Spinal cord (tissue), 10 donors: ENCODE measurements at places on chromosomes 2 and 18.

DNA sequence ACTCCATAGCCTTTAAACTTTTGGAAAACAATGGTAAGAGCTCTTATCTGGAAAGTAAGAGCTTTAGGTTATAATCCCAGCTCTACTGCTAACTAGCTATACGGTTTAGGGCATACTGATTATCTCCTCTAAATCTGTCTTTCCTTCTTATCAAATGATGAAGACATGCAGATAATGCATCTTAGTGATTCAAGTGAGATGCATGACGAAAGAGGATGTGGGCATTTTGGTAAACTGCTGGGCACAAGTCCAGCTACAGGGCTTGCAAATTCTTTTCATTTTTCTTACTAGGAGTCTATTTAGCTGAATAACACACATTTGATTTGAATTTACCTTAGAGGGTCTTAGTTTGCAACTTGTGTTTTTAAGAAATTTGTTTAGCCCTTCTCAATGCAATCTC is 1604.8 kb upstream of the ZEB2 start:
- no peak for DNase-seq

- no peak for DNase-seq
Observed at GRCh38 chr18:44781886-44782285, 101.2 kb downstream of the SETBP1 start.

DNA sequence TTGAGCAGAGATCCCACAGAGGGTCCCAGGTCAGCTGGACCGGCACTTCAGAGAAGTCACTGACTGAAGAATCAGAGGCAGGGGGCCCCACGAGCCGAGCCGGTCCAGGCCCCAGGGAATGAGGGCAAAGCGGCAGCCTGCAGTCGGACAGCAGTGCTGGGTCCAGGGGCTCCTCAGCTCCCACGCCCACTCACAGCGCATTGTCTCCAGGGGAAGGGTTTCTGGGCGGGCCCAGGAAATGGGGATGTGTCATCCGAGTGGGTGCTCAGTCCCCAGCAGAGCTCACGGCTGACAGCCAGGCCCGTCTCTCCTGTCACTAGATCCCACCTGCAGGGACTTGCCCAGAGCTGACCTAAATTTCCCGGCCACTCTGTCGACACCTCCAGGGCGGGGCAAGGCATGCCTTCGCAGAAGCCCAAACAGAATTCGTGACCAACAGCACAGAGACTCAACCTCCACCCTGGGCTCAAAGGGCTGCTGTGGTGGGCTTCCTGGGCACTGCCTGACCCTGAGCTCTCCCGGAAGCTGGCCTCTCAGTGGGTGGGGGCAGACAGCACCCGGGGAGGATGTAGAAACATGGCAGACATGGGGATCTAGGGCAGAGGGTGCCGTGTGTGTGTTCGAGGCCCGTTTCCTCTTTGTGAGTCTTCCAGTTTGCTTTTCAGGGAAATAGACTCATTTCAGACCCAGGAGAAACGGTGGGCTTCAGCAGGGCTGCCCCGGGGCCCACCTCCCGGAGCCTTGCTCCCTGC is 42.1 kb upstream of the TAF1B start:
- DNase-seq, result no peak

GRCh38 chr2:157758586-157758985 is 117.5 kb downstream of the ACVR1 start:
- no peak for DNase-seq

DNA sequence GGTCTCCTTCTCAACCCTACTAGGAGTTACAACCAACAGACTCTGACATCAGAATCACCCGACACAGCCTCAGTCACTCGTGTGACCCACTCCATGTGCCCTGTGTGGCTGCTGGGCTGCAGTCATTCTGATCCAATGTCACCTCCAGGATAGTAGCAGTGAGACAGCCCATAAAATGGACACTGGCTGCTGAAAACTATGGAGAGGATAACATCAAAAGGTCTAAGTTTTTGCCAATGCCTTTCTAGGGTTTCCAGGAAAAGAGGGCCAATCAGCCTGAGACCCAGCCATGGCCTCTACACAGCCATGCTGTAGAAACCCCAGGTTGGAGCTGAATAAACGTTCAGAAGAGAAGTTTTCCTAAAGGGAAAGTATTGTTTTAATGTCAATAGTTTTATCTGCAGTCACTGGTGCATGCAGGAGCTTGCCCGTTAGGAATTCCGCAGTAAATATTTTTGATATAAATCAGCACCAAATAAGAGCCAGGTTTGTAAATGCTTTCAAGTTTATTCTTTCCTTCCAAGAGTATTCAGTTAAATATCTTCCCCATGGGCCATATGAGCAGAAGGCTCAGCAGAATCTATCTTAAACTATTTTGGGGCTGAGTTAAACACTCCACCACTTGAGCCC is 92.2 kb upstream of the PID1 start:
- DNase-seq, result no peak

- DNase-seq, result no peak
Observed at GRCh38 chr2:184596819-184597411, 1.4 kb upstream of the ZNF804A start.

- no peak for DNase-seq
Observed at GRCh38 chr18:79940126-79940813, 11.2 kb downstream of the SLC66A2 start.

GRCh38 chr2:230864605-230865306 is at the start of gene ITM2C:
TSS of gene ITM2C (plus strand) at chr2:230864942. CDS start at chr2:230865026, 84 bp downstream.
- DNase-seq, result peak; percentile 50

GRCh38 chr2:179455172-179455524 is 190.5 kb upstream of the SESTD1 start:
- DNase-seq, result no peak

DNA sequence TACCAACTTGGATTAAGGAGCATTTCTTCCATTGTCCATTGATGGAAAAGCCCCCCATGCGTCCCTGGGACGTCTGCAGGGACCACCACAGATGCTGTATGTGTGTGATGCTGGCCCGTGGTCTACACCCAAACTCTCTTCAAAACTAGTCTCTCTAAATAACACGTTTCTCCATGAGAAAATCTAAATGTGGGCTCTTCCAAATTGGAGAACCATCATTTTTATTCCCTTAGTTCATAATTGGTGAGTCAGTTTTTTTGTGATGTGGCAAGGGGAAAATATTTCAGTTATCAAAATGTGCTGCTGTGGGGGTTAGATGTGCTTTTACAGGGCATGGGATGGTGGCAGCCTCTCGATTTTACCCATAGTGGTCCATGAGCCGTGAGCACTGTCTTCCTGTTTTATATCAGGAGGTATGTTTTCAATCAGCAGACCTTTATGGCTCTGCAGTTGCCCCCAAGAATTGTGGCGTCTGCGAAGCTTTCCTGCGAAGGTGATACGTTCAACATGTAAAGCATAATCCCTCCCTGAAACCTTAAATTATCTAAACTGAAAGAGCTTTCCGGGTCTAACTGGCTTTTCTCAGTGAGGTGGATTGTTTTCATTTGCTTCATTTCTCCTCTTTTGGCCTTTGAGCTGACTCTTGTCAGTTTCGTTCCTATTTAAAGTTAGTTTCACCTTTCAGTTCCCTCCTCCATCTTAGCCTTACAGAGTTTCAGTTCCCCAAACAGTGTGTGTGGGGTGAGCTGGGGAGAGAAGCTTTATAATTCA is 78.4 kb downstream of the SETBP1 start:
- no peak for DNase-seq

DNA sequence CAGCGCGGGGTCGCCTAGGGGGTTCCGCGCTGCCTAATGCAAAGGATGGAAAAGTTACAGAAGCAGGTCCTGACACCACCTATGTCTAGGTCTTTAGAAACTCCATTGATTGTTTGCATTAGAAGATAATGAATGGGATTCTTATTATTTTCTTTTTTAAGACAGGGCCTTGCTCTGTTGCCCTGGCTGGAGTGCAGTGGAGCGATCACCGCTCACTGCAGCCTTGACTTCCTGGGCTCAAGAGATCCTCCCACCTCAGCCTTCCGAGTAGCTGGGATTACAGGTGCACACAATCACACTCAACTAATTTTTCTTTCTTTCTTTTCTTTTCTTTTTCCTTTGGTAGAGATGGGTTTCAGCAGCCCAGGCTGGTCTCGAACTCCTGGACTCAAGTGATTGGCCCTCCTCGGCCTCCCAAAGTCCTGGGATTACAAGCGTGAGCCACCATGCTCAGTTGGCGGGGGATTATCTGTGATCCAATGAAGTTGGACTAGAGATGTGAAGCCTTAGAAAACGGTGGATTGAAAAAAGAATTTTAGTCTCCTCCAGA is 761 bp upstream of the IDH1 start:
- no peak for DNase-seq

DNA sequence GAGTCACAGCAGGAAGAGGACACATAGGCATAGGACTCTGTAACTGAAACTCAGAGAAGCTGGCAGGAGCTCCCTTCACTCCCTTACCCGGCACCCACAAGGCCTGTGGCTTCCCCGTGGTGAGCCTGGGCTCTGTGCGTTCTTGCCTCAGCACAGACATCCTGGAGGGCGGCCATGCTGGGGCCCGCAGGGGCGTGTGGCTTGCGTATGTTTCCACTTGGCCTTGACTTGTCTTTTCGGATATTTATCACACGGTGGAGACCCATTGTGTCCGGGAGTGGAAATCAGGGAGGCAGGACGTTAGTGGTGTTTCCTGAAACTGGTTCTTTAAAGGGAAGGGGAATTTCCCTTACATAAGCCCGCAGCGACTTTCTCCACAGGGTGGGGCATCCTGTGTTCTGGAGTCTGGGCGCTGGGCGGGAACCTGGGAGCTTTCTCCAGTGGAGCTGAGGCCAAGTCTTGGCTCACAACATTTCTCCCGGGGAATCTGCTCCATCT is 49.9 kb upstream of the EML6 start:
- no peak for DNase-seq

- DNase-seq, result no peak
Observed at GRCh38 chr2:6755456-6755855, 110.3 kb downstream of the CMPK2 start.

DNA sequence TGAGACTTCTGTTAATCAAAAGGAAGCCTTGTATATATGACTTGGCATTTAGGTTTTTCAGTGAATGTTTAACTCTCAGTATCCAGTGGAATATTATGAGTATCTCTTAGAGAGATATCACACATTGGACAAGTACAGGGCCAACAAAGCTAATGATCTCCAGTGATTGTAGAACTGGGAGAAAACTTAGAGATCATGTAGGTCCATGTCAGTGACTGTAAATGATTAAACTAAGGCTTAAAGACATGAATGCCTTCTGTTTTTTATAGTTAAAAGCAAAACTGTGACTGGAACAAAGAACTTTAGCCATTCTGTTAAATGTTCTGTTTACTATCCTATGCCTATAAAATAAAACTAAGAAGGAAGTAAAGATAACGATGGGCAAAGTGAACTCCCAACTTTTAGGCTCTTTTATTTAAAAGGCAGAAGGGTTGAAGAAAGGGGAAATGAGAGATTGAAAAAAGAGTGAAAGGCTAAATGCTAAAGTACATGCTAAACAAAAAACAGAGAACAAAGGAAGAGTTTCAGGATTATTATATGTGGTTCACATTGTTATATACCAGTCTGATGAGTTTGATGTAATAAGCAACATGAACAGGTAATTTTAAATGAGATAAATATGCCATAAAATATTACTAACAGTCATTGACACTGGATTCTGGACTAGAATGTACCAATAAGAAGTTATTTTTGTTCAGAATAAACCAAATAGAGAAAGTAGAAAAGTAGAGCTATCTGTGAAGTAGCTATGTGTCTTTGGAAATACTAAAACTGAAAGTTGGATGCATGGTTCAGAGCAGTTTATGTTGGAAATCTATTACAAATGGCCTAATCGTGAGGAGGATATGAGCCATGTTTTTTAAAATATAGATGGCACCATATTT is 37.1 kb upstream of the TNFRSF11A start:
- no peak for DNase-seq

- no peak for DNase-seq
Observed at GRCh38 chr2:160353166-160353565, 140.4 kb downstream of the RBMS1 start.

GRCh38 chr2:54574860-54575247 is 118.7 kb downstream of the SPTBN1 start:
- no peak for DNase-seq

- DNase-seq, result no peak
Observed at GRCh38 chr2:23449831-23450331, 64.9 kb downstream of the KLHL29 start.

DNA sequence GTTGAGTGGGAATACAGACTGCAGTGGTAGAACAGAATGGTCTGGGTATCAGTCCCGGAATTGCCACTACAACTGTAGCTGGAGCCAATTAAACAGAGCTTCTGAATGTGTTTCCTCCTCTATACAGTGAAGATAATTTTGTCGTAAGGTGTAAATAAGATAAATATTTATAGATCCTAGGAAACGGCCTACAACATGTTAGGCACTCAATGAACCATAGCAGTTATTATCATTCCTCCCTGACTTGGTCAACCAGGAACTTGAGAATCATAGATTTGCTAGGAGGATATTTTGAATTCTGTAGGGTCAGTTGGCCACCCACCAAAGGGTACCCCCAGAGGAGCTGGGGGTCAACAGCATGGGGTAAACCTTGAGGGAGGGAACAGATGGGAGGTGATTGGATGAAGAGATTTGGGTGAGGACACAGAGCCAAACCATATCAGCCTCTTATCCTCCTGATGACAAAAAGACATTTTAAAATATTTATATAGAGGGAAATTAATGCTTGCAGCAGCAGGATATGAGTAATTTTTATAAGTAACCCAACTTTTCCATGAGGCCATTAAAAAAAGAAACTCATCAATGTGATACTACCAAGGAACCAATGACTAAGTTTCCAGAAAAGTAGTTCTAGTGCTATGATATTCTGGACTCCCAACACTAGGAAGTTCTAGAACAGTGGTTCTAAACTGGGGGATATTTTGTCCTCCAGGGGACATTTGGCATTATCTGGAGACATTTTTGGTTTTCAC is 4.0 kb downstream of the DHRS9 start:
- no peak for DNase-seq

- no peak for DNase-seq
Observed at GRCh38 chr2:70553334-70553583, 367 bp downstream of the TGFA start.

- DNase-seq, result no peak
Observed at GRCh38 chr18:78085241-78086185, 835.9 kb downstream of the GALR1 start.

DNA sequence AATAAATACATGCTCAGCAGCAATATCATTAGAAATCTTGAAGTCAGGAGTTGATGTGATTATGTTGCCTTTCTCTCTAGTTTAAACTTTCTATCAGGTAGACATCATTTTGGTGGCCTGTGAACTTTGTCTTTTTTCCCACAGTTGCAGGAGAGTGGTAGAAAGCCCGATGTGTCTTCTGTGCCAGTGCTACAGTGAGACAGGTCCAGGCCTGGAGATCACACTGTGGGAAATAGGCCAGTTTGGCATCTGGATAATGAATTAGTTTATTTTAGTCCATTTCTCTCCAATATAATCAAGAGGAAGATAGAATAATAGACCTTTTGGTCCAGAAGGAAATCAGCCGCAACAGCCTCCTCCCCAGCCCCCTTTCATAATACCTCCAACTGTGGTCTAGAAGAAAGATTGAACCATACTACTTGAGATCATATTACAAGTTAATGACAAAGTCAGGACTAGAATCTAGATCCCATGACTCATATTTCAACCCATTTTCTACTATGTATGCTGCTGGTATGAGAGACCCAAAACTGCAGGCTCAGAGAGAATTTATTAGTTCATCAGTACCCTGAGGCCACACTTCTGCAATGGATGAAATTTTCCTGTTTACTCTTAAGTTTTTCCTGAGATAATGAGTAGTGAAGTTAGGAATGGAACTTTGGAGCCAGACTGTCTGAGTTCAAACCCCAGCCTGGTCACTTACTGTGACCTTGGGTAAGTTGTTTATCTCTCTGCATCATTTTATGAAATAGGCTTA is 20.6 kb downstream of the KCMF1 start:
- no peak for DNase-seq

- no peak for DNase-seq
Observed at GRCh38 chr2:225002656-225003045, 39.6 kb downstream of the DOCK10 start.
